ENCODE measurements at places on chromosomes 1 and 21.
A peak's percentile ranks its signal among the peaks of the same experiment; 100 is the strongest.

GRCh38 chr1:11707621-11708276, 16.2 kb downstream of the DRAXIN start:
- no peak for DNase-seq

- no peak for DNase-seq
Observed at GRCh38 chr1:188122646-188123045, 1293.9 kb downstream of the PLA2G4A start.

- no peak for DNase-seq
Observed at GRCh38 chr1:37123276-37124115, 89.2 kb upstream of the GRIK3 start.

- DNase-seq: peak; percentile 82
Observed at GRCh38 chr1:206544562-206545257, 37.4 kb downstream of the RASSF5 start.
